ENCODE measurements at places on chromosomes 1 and 21.

GRCh38 chr1:94490556-94490955 is 51.0 kb downstream of the F3 start:
- DNase-seq, result no peak

GRCh38 chr1:109884242-109884891 is 26.3 kb upstream of the CSF1 start:
- no peak for DNase-seq

DNA sequence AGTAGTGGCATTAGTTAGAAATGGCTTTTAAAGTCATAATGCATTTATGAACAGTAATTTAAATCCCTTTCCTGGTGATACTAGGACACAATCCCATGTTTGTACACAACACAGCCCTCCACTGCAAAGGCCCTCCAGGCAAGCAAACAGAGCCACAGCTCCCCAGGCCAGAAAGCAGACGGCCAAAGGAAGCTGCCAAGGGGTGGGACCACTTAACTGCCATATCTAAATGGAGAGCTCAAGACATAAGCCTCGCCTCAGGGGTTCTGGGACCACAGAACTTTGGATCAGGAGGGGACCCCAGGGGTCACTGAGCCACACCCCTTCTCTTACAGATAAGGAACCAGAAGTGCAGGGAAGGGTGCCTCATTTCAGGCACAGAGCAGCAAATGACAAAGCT is 189.7 kb downstream of the KCNH1 start:
- DNase-seq, result no peak

- DNase-seq, result no peak
Measured at GRCh38 chr1:31701091-31701736, 2.6 kb downstream of the COL16A1 start.

GRCh38 chr1:27237112-27237511 is 2.7 kb downstream of the WDTC1 start:
- DNase-seq, result no peak

GRCh38 chr1:26321315-26322041 is 3.7 kb downstream of the CD52 start:
- peak; percentile 92 for DNase-seq

- DNase-seq, result no peak
Measured at GRCh38 chr1:9231648-9232332, 2.8 kb upstream of the H6PD start.

- no peak for DNase-seq
Measured at GRCh38 chr1:50582346-50582745, 159.1 kb upstream of the DMRTA2 start.

GRCh38 chr1:72178266-72178665 is 104.1 kb downstream of the NEGR1 start:
- DNase-seq, result no peak

DNA sequence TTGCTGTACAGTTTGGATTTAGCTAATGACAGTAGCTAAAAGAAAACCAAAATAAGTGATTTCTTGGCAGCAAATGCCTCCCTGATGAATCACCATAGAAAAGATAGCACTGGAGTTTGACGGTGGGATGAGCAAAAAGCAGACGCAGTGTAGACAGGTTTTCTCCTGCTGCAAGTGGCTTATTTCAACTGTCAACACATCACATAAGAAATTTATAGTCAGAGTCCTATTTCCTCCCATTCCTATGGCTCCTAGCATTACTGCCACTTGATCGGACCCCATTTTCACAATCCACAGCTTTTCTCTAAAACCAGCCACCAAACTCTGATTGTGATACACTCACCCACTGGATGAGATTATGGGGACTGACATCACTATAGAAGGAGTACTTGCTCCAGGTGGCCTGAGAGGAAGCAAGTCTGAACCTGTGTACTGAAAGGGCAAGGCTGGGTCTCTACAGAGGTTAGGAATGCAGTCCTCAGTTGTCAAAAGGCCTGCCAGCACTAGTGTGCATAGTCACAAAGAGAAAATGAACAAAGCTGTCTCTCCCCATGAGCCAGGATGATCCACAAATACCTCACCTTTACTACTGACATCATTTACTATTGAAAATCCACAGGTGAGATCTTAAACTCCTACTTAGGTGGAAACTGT is 359.8 kb downstream of the LTN1 start:
- no peak for DNase-seq

GRCh38 chr1:193656841-193657240 is 470.4 kb upstream of the B3GALT2 start:
- DNase-seq, result no peak

GRCh38 chr1:207873055-207873890 is 37.7 kb downstream of the CD34 start:
- no peak for DNase-seq

DNA sequence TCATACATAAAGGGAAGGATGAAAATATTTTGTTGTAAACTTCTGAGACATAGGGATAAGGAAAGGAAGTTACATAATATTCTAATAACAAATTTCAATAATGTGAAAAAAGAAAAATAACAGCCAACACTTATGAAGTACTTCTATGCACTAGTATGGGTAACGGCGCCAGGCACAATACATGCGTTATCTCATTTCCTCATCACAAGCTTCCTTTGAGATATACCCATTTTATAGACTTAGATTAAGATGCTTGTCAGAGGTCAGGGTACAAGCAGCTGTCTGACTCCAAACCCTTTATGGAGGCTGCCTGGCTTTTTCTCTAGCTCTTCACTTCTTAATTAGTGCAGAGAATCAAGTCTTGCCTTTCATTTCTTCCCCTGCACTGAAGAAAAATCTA is 41.3 kb downstream of the TCP10L start:
- no peak for DNase-seq

- DNase-seq, result no peak
Measured at GRCh38 chr1:40930174-40930964, 49.1 kb upstream of the CTPS1 start.

DNA sequence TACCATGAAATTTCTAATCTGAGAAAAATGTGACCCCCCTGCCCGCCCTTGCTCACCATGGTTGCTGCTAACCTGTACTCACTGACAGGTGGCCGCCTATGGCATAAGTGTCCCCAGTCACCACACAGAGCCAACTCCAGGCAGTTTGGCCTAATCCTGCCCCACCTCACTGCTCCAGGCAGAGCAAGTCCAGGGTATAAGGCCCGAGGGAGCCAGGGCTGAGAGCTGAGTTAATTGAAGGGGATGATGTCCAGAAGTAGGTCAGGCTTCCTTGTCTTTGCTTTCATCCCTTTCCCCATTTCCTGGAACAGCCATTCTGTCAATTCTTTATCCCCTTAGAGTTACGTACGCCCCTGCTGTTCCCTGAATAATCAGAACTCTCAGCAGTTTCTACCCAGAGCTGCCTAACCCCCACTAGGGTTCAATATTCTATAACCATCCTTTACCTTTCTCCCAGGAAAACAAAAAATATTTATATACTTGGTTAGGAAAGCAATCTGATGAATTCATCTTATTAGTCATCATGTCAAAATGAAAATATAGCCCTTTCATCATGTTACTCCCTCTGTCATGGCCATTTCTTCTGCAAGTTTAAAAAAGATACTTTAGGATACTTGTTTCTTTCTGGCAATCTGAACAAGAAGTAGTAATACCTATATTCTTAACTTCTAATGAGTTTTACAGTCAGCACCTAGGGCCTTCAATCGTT is 29.4 kb upstream of the CD101 start:
- DNase-seq, result no peak

GRCh38 chr1:30273456-30273855 is 449.9 kb downstream of the MATN1 start:
- no peak for DNase-seq

GRCh38 chr1:180482425-180483275 is 19.7 kb downstream of the ACBD6 start:
- DNase-seq, result no peak

DNA sequence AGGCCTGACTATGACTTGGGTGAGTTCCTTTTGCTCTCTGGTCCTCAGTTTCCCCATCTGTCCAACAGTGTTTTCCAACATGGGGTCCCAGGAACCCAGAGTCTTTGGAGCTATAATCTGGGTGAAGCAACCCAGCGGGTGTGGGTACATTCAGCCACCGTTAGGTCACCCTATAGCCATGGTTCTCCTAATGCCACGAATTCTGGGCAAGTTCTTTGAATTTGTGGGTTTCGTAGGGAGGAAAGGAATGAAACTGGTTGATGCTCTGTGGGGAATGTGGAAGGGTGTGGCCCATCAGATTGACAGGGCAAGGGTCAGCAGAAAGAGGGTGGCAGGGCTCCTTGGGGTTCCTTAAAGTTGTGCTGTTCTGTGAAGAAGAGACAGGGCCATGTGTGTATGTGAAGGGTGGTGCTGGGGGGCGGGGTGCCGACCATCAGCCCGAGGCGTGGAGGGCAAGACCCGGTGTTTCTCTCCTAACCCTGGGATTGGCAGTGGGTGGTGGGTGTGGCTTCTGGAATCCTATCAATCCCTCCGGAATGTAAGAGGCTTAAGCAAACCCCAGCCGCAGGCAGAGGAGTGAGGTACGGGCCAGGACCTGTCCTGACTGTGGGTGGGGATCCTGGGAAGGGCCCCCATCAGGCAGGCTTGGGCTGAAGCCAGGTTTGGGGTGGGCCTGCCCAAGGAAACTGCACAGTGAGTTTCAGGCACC is 35.5 kb upstream of the ZNF362 start:
- DNase-seq, result no peak

- DNase-seq, result no peak
Measured at GRCh38 chr1:98371764-98372163, 289.8 kb upstream of the SNX7 start.

GRCh38 chr21:41833497-41834115 is 45.5 kb downstream of the PRDM15 start:
- no peak for DNase-seq

DNA sequence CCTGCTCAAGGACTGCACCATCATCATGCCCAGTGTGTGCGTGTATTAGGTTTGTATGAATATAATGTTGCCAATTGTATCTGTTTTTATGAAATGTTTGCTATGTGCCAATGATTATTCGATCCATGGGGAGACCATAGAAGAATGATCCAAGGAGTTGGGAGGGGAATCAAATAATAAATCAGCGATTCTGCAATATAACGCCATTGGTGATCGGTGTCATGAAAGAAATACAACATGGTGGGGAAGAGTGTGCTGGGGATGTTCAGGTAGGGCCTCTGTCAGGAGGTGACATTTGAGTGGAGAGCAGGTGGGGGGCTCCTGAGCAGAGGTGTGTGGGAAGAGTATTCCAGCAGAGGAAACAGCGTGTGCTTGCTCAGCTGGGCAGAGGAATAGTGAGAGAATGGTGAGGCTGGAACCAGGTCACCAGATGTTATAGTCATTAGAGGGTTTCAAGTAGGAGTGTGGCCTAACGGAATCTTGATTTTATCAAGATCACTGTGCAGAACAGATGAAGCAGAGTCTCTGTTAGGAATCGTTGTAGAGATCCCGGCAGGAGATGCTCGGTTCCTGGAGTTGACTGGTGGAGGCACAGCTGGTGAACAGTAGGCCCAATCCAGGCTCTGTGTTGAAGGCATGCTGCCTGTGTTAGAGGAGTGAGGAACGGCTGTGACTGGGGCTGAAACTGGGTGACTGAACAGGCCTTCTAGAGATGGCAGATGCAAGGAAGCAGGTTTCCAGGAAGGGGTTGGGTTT is 2.9 kb upstream of the ZNF496 start:
- no peak for DNase-seq

DNA sequence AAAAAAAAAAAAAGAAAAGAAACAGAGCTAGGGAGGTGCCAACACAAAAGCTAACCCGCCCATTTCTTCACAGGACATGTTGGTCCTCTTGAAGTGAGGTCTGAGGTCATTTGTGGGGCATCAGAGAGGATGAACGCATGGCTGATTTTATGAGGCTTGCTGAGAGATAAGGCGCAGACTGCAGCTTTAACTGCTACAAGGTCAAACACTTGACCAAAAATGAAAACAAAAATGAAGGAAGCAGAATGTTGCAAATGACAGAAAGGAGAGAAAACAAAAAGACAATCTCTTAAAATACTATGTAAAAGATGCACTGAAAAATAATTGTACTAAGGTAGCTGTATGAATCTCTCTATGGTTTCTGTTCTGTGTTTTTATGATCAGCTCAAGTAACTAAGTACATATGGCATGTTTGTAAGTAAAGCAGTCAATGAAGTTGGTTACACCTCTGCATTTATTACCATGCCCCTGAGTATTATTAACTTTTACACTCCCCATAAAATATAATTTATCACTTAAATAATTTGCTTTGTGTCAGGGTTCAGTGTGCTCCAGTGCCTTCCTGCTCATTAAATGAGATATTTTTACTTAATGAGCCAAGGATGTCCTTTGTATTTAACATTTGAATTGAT is 249.1 kb upstream of the NR5A2 start:
- no peak for DNase-seq

- no peak for DNase-seq
Measured at GRCh38 chr1:14594045-14594444, 4.4 kb upstream of the KAZN start.

DNA sequence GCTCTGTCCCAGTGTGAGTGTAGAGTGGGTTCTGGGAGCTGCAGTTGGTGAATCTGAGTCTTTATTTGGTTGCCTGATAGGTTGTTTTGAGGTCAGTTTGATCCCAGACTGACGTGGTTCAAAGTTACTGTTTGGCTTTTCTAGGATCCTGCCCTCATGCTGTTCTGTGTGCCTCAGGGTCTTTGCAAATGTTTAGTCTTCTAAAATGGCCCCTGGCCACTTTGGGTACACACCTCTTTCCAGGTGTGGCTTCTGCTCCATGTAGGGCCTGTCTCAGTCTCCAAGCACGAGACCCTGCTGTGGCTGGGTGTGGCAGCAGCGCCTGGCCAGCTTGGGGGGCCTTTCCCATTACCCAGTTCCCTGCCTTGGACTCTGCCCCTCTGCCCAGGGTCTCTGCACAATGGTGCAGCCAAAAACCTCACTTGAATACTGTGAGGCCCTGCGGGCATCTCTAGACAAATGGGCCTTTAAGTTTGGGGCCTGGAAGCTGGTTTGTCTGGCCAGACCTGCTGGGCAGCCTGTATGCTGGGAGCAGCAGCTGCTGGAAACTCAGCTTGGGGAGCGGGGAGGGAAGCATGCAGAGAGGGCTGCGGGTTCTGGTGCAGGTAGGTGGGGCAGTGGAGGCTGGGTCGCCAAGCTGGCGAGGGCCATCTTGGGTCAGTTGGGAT is 5.6 kb downstream of the PTPRF start:
- DNase-seq, result no peak

DNA sequence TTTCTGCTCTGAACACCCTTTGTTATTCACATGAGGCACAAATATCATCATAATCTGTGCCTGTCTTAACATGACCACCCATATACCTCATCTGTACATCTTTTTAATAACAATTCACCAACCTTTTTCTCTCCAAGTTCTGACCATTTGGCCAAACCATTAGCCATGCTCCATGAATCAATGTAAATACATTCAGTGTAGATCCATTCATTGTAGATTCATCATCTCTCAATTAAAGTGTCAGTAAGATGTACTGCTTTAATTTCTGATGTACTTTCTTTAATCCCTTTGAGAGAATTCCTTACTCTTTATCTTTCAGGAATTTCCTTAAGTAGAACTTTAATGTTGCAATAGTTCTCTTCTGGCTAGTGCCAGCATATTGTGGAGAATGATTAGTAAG is 126.2 kb upstream of the LRRC7 start:
- DNase-seq, result no peak

- DNase-seq, result no peak
Measured at GRCh38 chr1:156551869-156552268, 20.5 kb downstream of the IQGAP3 start.

GRCh38 chr1:213571419-213571818 is 416.4 kb upstream of the PROX1 start:
- no peak for DNase-seq

Data from stimulated activated CD8-positive, alpha-beta memory T cell treated with anti-CD3 and anti-CD28 coated beads, Interleukin-2, amount 100 ng/mL, for 1 hour (primary cell).